Thyroid gland (tissue), 4 donors: ENCODE measurements at places on chromosomes 7 and 10.

DNA sequence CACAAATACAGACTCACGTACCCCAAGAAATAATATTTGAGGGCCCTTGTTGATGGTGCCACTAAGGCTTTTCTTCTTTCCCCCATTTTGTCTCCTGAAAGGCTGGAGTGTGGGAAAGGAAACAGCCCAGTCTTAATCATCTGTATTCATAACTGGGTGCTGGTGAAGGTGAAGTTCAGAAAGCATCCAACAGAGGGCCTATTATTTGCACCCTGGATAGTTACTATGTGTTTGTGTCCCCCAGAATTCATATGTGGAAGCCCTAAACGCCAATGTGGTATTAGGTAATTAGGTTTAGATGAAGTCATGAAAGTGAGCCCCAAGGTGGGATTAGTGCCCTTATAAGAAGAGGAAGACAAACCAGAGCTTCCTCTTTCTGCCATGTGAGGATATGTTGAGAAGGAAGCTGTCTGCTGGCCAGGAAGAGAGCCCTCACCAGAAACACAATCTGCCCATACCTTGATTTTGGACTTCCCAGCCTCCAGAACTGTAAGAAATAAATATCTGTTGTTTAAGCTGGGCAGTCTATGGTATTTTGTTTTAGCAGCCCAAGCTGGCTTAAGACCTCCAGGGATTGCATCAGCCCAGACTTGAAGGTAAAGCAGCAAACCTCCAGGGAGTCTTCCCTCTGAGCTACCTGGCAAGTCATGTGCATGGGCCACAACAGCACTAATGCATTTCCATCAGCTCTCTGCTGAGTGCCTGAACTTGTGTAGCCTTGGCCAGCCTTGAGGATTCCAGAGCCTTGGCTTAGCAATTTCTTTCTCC, 90.0 kb upstream of the ADRB1 start:
- DNase-seq = no peak

DNA sequence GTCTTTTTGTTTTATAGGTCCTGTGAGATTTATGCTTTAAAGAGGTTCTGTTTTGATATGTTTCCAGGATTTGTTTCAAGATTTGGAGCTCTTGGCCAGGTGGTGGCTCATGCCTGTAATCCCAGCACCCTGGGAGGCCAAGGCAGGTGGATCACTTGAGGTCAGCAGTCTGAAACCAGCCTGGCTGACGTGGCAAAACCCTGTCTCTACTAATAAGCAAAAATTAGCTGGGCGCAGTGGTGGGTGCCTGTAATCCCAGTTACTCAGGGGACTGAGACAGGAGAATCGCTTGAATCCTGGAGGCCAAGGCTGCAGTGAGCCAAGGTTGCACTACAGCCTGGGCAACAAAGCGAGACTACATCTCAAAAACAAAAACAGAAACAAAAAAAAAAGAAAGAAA, 8.3 kb upstream of the HYAL4 start:
- no peak for DNase-seq

DNA sequence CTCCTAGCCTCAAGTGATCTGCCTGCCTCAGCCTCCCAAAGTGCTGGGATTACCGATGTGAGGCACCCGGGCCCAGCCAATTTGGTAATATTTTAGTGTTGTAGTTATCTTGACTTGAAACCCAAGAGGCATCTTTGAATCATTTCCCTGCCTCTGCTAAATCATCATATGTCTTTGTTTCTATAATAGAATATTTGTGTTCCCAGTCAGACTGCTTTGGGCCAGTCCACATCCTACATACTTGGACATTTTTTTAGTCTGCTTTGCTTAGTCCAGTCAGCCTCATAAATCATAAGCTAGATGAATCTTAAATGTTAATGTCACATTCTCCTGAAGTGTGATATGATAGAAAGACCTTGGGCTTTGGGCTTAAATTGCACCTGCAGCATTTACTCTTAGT, 5.9 kb downstream of the STAM start:
- DNase-seq = no peak

GRCh38 chr10:13790196-13790595, 203.4 kb downstream of the PRPF18 start:
- no peak for DNase-seq

GRCh38 chr7:82359426-82359825, 84.2 kb downstream of the CACNA2D1 start:
- no peak for DNase-seq

GRCh38 chr10:31621733-31622132, 302.7 kb downstream of the ZEB1 start:
- no peak for DNase-seq

DNA sequence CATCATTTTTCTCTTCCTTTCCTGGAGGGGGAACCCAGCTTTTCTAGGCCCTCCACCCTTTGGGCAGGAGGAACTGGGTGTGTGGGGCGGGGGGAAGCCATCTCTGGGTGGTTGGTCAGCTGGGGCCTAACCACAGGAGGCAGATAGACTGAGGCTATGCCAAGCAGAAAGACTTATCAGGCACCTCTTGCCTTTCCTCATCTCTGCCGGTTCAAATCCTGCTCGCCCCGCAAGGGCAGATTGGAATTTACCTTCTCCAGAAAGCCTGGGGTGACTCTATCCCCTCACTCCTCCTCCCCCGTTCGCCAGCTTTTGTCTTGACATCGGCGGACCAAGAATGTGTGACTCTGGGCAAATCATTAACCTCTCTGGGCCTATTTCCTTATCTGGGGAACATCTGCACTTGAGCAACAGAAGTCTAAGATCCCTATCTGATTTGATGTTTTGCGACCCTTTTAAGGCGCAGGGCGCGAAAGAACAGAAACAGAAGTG, 584 bp upstream of the GARS1 start:
- no peak for DNase-seq

GRCh38 chr7:2425749-2426148, 22.3 kb downstream of the CHST12 start:
- DNase-seq = no peak

DNA sequence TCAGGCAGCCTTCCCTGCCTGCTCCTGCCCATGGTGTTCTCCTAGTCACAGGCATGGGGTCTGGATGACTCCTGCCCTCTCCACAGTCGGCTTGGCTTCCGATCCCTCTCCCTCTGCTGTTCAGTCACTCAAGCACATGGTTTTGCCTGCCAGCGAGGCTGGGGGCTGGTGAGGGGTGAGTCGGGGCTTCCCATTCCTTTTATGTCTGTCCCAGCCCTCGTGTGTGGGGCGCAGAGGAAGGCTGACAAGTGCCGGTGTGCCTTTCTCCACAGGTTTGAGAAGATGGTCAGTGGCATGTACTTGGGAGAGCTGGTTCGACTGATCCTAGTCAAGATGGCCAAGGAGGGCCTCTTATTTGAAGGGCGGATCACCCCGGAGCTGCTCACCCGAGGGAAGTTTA, 40.1 kb downstream of the TACR2 start:
- DNase-seq = no peak

DNA sequence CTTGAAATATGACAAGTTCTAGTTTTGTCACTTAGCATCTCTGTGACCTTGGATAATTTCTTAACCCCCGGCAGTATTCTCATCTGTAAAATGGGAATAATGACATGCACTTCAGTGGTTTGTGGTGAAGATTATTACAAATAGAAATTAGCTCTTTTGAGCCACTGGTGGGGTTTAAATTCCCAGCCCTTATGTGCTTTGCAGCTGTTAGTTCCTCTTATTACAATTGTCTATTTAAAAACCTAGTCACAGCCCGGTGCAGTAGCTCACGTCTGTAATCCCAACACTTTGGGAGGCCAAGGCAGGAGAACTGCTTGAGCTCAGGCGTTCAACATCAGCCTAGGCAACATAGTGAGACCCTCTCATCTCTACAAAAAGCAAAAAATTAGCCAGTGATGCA, 30.1 kb downstream of the CAV1 start:
- DNase-seq = no peak

DNA sequence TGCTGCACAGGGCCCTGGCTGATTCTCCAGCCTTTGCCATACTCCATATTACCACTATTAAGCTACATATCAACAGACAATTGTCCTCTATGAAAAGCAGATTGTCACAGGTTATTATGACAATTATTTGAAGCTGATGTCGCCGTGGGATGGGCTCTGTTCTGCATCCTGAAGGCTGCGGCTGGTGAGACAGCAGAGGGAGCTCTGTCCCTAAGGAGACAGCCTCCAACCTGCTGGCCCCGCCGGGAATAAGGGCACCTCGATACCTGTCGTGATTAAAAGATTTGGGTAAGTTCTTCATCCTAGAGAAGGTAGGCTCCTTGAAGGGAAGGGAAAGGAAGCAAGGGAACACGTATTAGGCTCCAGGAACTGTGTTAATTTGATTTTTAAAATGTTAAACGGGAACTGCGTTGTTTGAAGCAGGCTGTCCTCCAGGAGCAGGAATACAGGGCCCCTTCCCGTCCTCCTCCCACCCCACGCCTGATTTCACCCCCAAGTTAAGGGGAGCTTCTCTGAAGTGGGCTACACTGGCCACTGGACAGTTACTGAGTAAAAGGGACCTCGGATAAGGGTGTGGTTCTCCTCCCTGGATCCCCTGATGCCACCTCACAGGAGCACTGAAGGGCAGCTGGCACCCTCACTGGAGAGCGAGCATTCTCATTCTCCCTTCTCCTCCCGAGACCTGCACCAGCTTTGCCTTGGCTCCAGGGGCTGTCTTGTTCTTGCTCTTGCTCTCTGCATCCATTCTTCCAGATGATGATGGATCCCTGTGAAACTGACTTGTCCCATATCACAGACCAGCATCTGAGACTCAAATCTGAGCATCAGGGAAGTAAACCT, 11.8 kb upstream of the TIAL1 start:
- DNase-seq = peak; percentile 66

GRCh38 chr7:54116956-54117355, 425.2 kb upstream of the VSTM2A start:
- no peak for DNase-seq

DNA sequence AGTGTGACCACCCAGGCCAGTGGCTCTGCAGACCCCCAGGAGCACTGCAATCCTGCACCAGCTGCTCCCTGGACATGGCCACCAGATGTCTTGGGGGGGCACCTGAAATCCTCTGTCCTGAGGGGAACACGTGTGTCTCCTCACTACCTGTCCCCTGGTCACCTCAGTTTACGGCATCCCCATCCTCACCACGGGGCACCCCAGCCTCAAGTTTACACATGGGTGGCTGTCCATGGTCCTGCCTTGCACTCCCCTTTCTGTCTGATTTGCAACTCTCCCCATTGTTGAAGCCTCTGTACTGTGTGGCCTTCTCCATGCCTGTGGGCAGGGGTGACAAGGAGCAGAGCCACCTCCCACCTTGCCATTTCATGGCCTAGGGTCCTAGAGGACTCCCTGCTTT, 67.2 kb downstream of the RAMP3 start:
- no peak for DNase-seq

GRCh38 chr7:27647046-27647445, 15.6 kb downstream of the HIBADH start:
- DNase-seq = no peak

DNA sequence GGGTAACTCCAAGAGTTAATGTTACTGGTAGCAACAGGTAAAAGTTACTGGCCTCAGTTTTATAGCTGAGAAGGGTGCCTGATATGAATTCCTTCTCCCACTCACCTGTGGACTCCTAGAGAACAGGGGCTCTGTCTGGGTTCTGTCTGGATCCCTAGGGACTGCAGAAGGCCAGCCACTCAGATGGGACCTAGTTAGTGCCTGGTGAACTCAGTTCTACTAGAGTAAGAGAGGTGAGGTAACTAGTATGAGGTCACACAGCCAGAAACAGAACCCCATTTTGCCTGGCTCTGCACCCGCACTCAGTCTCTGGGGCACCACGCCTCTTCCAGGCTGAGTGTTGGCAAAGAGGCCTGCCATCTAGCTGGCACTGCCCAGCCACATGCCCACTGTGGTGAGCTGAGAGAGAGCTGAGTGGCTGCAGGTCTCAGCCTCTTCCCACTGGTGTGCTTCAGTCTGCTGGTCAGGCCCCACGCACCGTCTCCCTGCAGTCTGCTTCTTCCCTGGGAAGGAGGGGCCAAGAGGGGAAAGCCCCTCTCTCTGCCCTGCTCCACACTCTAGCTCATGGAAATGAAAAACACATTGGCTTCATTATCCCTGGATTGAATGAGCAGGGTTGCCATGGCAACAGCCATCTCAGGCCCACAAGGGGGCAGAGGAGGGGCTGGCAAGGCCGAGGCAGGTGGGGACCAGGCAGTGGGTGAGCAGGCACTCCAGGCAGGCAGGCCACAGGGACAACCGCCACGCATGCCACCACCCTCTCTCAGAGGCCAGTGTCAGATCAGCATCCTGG, 110.6 kb downstream of the ZMIZ1 start:
- peak; percentile 52 for DNase-seq

DNA sequence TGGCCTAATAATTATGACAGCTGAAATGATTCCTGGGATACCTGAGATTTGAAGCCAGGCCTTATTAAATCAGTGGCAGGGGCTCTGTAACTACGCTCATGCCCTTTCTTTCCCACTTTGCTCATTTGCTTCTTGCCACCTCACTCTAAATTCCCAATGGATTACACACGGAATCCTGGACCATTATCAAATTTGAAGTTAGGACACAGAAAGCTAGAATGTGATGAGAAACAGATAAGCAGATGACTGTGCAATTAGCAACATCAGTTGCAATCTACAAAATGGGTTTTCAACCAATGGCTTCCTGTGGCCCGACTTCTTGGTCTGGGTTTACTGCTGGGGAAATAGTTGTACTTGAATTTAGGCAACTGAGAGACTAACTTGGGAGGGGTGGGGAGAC, 374.3 kb downstream of the INHBA start:
- DNase-seq = no peak

GRCh38 chr10:68303849-68304412, 27.9 kb upstream of the HNRNPH3 start:
- no peak for DNase-seq

GRCh38 chr10:129689671-129690071, 222.6 kb downstream of the MGMT start:
- DNase-seq = no peak

DNA sequence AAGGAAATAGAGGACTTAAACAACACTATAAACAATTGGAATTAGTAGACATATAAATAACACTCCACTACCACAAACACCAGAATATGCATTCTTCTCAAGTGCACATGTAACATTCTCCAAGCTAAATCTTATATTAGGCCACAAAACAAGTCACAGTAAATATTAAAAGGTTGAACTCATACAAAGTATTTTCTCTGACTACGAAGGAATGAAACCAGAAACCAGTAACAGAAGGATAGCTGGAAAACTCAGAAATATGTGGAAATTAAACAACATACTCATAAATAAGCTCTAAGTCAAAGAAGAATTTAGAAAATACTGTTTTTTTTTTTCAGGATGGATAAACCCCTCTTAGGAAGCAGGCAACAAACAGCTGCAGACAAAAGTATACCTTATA, 77.4 kb upstream of the IGFBP3 start:
- no peak for DNase-seq

GRCh38 chr7:83819911-83820310, 171.0 kb upstream of the SEMA3E start:
- no peak for DNase-seq

- no peak for DNase-seq
Observed at GRCh38 chr7:12291870-12292269, 80.8 kb downstream of the TMEM106B start.

GRCh38 chr7:118057404-118057803, 126.6 kb upstream of the LSM8 start:
- DNase-seq = no peak

GRCh38 chr10:10489076-10489475, 528.6 kb upstream of the CELF2 start:
- DNase-seq = no peak
